ENCODE measurements at places on chromosomes 12 and 14. TPM values are rescaled to one million over a fixed set of nuclear protein-coding genes. Genes with fewer than 3 reads are reported as not detected.

- DNase-seq, result no peak
These were observed at the start of gene RASAL1 for GRCh38 chr12:113135178-113136127. TSS of gene RASAL1 (minus strand) at chr12:113135761. CDS start at chr12:113135462, 299 bp downstream.

- DNase-seq, result no peak
These were observed 25.4 kb downstream of the PPM1A start for GRCh38 chr14:60274448-60274847.

The IAPP gene
- not detected for total RNA-seq

DNA sequence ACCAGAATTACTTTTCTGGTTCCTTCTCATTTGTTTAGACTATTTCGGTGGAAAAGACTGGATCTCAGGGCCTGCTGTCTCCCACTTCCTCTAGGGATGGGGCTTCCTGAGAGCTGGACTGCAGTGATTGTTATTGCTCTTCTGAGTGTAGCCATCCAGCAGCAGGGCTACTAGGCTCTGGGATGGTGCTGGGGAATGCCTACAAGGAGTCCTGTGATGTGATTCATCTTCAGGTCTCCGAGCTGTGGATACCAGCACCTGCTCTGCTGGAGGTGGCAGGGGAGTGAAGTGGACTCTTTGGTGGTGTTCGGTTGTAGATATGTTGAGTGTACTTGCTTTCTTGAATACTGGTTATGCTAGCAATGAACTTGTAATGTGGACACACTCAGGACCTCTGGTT, 42.7 kb downstream of the AEBP2 start:
- DNase-seq, result no peak

DNA sequence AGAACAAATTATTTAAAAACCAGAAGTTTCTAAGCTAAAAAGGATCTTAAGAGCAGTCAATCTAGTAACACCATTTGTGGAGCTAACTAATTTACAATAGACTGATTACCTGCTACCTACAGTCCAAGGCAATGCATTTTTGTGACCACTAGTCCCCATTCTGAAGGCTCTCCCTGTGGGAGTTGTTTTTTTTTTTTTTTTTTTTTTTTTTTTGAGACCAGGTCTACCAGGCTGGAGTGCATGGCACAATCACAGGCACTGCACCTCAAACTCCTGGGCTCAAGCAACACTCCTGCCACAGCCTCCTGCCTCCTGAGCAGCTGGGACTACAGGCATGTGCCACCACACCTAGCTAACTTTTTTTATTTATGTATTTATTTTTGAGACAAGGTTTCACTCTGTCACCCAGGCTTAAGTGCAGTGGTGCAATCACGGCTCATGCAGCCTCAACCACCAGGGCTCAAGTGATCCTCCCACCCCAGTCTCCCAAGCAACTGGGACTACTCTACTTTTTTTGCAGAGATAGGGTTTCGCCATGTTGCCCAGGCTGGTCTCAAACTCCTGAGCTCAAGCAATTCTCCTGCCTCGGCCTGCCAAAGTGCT, 3.9 kb downstream of the GNPTAB start:
- DNase-seq, result no peak

GRCh38 chr14:79175671-79176070, 1005.5 kb downstream of the NRXN3 start:
- no peak for DNase-seq

The SHMT2 gene
- total RNA-seq, result 89.3 TPM

The PLEKHD1 gene
- total RNA-seq, result not detected

DNA sequence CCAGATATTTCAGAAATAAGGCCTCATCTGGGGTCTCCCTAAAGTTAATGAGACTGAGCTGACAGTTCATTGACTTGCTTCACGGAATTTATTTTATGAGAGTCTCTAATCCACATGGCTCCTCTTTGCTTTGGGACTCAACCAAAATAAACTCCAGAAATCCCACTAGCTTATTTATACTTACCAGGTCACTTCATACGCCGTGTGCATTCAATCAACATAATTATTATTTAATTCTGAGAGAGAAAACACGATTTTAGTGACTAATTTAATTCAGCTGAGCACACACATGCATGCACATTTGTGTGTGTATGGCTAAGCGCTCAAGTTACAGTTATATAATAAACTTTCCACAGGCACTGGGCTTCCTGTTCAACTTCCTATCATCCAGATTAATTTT, 333.4 kb upstream of the CCDC196 start:
- DNase-seq, result no peak
